EH (cell line): ENCODE measurements at places on chromosomes 6 and 20.
A peak's percentile ranks its signal among the peaks of the same experiment; 100 is the strongest.

- no peak for DNase-seq
These were observed 56.9 kb downstream of the RTN4IP1 start for GRCh38 chr6:106572436-106572835.

DNA sequence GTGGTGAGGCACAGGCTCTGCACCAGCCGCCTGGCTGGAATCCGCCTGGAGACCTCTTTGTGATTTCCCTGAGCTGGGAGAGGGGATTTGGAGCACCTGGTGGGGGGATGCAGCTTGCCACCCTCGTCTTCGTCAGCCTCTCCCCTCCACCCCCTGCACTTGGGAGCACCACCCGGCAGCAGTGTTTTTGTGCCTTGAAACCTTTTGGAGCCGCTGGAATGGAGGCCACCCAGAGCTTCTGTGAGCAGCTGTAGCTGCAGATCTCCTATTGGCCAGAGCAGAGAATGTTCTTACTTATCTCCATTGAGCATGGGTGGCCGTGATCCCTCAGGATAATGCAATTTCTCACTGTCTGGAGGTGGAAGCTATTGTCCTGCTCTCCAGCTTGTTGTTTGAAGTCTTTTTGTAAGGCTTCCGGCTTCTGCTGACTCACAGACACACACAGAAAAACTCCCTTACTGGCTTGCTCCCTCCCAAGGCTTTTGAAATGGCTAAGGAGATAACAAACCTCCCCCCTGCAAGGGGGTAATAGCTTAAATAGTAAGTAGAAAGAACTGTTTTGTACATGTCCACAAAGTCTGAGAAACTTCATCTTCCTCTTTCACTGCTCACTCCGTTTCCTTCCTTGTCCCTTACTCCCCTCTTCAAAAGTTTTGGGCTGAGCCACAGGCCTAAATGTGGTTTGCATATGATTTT lies 271.2 kb downstream of the PRL start:
- peak; percentile 66 for DNase-seq

DNA sequence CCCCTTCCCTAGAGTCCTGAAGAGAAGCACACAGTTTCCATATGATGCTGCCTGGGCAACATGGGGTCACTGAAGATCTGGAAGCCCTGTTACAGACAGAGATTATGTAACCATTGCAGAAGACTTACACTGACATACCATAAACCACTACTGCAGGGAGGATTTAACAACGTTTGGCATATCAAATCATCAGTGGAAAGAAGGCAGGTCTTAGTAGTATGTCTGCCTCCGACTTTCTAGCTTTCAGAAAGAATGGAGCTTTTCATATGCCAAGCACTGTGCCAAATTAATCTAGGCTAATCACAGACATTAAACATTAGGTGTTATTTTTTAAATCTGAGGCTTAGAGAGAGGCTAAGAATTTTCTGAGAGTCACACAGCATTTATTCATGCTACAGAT lies 144.3 kb downstream of the ADGRB3 start:
- no peak for DNase-seq

- DNase-seq: no peak
These were observed 56.7 kb downstream of the SLC22A23 start for GRCh38 chr6:3400162-3400561.

DNA sequence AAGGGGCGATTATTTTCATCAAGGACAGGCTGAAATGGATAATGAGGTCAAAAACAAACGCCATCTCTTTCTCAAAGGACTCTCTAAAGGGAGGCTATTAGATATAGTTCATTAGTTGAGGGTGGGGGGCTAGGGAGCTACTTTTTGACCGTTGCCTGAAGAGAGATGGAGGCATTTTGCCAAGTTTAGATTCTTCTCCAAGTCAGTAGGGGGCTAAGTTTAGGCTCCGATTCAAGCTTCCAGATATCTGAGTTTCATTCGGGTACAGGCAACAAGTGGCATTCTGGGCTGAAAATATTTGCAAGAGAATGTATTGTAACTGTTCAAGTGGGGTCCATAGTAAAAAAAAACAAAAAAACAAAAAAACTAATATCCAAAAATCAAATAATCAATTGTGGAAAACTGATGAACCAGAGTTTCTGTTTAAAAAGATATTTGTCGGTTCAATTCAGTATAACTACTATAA lies 43.4 kb upstream of the PIM1 start:
- DNase-seq: no peak

GRCh38 chr6:33171880-33172687 lies 20.2 kb downstream of the COL11A2 start:
- DNase-seq: no peak

- DNase-seq: no peak
These were observed 93.8 kb downstream of the FOXA2 start for GRCh38 chr20:22490287-22491193.

DNA sequence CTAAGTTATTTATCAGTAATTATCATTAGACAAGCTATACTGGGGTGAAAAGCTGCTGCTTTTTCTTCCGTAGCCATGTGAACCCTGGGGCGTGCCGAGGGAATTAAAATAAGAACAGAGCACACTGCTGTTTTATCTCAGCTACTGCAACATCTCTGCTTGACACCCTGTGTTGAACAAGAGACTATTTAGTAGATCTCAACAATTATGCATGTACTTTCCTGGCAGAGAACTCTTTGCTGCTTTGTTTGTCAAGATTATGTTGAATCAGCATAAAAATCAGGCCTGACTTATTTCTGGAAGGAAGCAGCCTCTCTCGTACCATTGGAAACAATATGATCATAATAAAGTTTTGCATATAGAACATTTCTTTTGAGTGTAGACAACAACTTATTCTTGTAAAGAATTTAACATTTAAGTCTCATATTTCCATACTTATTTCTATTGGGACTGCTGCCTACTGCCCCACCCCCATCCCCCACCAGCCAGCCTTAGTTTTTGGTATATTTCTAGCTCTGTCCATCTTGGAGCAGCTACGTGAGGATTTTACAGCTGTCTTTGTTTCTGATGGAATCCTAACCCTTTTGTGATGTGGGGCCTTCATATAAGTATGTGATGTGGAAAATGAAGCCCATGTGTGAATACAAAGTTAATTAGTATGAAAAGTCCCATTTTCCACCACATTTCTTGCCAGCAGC lies 1011.4 kb downstream of the KIF16B start:
- DNase-seq: no peak

- no peak for DNase-seq
These were observed 448.4 kb downstream of the HACE1 start for GRCh38 chr6:104411302-104411701.

- DNase-seq: peak; percentile 29
These were observed 21.2 kb upstream of the ENPP5 start for GRCh38 chr6:46191961-46192360.

GRCh38 chr20:13458860-13459451 lies 179.8 kb downstream of the TASP1 start:
- peak; percentile 52 for DNase-seq

DNA sequence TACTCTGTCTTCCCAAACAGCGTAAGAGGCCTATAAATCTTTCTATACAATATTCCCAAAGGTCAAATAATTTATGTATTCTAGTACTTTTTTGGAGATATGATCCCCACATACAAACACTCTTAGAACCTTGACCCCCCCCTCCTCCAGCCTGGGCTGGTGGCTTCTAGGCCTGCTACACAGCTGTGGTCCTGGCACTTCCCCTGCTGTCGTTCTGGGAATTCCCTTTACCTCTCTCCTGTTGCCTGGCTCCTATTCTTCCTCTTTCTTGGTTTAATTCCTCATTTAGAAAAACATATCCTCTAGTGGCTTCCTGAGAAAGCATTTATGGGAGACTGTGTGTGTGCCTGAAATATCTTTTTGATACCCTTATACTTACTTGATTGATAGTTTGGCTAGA lies 4.1 kb upstream of the TXLNB start:
- DNase-seq: no peak

DNA sequence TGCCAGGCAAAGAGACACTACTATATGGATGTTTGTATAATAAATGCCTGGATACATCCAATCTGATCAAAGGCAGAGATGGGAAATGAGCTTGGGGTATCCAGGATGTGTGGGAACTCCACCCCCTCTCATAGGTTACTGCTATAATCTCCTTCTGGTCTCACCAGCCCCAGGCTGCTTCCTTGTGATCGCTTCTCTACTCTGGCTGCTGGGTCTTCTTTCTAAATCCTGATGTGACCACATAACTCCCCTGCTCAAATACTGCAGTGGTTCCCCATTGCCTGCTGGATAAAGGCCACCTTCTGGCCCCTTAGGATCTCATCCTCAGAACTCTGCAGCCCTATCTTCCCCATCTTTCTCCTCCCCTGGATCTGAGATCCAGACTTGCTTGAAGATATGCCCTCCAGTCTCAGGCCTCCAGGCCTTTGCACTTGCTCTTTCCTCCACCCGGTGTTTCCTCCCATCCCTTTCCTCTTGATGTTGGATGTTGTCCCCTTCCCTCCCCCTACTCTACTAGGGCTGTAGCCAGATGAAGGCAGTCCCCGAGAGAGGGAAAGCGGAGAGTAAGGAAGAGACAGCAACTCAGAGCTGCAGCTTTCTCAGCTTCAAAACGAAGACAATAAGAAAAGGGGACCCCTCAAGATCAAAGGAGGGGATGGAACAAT lies 828 bp upstream of the XKR7 start:
- no peak for DNase-seq

- no peak for DNase-seq
These were observed 859 bp upstream of the SMIM29 start for GRCh38 chr6:34249469-34250261.

DNA sequence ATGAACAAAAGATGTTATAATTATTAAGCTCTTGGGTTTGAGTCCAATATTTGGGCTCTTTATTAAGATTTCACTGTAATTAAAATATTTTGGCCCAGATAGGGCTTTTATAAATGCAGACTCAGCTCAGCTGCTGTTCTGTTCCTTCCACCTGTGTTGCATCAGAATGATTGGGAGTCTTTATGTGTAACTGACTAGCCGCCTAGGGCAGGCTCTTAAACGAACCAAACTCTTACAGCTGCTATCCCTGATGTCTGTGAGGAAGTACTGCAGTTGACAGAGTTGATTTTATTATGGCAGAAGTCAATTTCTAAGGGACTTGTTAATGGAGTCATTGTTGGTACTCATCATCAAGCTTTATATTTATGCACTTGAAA lies 144.7 kb downstream of the MYO6 start:
- no peak for DNase-seq

DNA sequence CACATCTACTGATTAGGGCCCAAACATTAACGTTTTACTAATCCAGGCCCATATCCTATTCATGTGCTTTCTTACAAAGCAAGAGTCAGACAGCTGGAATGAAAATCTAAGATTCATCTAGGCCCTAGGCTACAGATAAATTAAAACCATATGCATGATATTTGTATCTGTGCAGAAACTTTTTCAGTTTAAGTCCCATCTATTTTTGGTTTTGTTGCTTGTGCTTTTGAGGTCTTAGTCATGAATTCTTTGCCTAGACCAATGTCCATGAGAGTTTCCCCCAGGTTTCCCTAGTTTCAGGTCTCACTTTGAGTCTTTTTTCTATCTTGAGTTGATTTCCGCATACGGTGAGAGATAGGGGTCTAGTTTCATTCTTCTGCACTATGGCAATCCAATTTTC lies 20.2 kb downstream of the ADNP start:
- DNase-seq: peak; percentile 95

DNA sequence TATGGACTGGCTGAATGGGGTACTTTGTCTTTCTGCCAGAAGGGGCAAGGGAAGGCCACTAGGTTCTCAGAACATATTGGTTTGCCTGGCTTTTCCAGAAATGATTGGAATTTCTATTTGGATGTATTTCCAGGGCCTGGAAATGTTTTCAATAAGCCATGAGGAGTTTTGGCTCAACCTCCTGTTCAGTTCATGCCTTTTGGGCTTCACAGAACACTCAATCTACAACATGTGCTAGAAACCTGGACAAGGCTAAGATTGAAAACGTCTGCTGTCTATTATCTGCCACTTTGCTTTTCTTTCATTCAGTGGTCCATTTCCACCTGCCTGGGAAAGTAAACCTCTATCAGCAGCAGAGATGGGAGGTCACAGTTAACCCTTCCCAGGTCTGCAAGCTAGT lies 793.4 kb downstream of the TENT5A start:
- DNase-seq: no peak

GRCh38 chr6:89840538-89840937 lies 10.9 kb downstream of the CASP8AP2 start:
- peak; percentile 50 for DNase-seq
